ENCODE measurements at places on chromosomes 6 and 20.
A peak's percentile ranks its signal among the peaks of the same experiment; 100 is the strongest.

DNA sequence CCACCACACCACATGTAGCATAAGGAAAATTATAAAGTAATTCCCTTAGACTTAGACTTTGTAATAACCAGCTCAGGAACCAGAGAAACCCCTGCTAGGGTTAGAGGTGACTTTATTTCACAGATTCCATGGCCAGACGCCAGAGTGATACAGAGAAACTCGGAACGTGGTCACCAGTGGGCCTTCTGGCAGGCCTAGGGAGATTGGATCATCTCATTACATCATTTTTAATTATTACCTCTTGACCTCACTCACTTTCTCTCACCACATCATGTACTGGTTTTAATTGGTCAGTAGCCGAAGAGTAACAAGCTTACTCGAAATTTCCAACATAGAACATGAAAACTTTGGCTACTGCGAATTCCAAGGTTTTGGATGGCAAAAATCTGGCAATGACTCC lies 72.9 kb downstream of the BMP6 start:
- DNase-seq, result no peak

DNA sequence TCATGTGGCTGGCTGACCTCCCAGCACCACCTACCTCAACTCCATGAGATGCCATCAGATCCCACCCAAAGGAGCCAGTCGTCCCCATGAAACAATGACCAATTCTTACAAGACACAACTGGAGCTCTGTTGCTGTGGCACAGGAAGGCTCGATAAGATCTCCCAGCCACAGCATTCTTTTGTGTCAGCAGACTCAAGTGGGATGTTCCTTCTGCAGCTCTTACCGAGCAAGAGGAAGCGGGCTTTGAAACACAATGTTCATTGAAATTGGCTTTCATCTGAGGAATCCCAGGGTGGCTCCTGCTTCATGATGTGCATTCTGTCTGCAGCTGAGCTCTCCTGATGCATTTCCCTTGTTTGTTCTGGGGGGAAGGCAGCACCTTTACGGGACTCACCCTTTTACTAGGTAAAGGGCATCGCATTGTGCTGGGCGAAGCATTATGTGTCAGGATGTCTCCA lies 222.0 kb upstream of the SGK1 start:
- peak; percentile 58 for DNase-seq

DNA sequence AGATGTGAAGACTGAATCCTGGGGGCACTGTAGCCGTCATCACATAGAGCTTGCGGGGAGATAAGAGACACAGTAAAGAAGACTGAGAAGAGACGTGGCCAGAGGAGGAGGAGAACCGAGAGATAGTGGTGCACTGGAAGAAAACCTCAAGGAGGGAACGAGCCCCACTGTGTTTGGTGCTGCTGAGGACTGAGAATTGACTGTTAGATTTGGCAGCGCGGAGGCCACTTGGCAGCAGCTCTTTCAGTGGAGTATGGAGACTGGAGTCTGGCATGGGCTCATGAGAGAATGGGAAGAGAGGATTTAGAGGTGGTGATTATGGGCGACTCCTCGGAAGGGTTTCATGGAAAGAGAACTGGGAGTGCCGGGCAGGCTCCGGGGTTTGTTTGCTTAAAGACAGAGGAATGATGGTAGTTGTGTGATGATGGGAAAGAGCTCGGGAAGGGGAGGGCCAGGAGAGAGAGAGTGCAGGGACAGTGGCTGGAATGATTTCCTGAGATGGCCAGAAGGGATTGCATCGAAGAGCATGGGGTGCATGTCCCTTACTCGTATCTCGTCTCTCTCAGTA lies 18.0 kb downstream of the CDYL start:
- no peak for DNase-seq

DNA sequence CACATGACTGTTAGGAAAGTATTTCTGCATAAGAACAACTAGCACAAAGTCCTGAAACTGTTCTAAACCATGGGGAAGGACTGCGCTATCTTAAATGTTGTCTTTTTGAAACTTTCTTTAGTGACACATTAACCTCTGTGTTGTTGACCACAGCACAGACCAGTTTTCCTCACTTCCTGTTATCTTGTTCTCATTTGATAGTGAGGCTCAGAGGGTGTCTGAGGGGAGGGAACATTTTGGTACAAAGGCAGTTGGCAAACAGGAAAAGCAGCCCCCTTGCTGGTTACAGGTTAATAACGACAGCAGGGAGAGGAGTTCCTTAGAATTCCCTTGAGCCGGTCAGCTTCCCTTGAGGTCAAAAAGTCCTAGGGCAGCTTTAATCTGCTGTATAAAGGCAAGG lies 143.5 kb upstream of the BMP2 start:
- DNase-seq, result peak; percentile 10

- DNase-seq, result no peak
These were observed 605.1 kb upstream of the ID4 start for GRCh38 chr6:19231878-19232561.

GRCh38 chr6:142074516-142074915 lies 58.2 kb upstream of the GJE1 start:
- DNase-seq, result no peak

GRCh38 chr6:168834801-168835200 lies 393.8 kb downstream of the SMOC2 start:
- DNase-seq, result no peak

- no peak for DNase-seq
These were observed 87.2 kb upstream of the EDN1 start for GRCh38 chr6:12203001-12203400.

- no peak for DNase-seq
These were observed 152.8 kb downstream of the NFATC2 start for GRCh38 chr20:51389543-51390264.

GRCh38 chr6:14726816-14727493 lies 518.9 kb upstream of the JARID2 start:
- DNase-seq, result peak; percentile 43

DNA sequence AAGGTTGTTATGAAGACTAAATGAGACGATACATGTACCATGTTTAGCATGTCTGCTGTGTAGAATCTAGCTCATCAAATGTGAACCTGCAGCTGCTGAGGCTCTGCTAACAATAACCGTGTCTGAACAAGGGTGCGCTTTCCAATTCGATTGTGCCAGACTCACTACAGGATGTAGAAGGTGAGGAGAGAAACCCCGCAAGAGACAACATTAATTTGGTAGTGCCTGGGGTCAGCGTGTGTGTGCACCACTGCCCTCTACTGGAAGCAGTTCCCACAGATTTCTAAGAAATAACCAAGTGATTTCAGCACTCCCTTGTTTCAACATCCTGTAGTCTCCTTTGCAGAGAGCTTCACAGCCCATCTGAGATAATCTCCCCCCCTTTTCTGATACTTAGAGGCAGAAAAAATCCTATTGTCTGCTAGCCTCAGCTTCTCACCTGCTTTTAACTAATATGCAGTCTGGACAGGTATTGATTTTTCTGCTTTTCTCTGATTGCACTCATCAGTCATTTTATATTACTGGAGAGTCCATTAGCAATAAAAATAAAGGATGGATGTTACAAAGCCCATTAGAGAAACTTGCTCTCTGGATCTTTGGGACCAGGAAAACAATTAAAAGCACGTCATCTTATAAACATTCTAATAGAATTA lies 96.7 kb upstream of the BACH2 start:
- DNase-seq, result peak; percentile 69

GRCh38 chr6:114315831-114316595 lies 26.8 kb downstream of the HS3ST5 start:
- DNase-seq, result no peak

GRCh38 chr20:49846206-49846807 lies 33.7 kb downstream of the SLC9A8 start:
- peak; percentile 76 for DNase-seq

DNA sequence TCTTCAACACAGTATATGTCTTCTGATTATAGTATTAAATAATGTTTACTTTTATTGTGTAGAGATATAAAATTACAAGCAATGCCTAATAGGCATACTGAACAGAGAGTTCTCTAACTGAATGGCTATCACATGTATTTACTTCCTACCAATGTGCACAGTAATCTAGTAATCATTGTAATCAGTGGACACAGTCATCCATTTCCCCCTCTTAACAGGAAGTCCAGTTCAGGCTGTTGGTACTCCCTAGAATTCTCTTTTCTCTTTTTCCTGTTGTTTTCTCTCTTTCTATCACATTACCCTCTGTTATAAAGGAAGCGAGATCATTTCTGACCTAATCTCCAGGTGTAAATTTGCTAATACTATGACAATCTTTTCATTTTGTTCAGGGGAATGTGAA lies 172.5 kb downstream of the HTR1B start:
- DNase-seq, result no peak

- peak; percentile 22 for DNase-seq
These were observed 20.3 kb upstream of the LRRN4 start for GRCh38 chr20:6074145-6074561.

Measured in inflammatory macrophage (primary cell).